SK-N-SH (cell line): ENCODE measurements at places on chromosomes 7 and 10.

- DNase-seq, result no peak
Observed at GRCh38 chr7:108263425-108263824, 133.3 kb upstream of the LAMB4 start.

DNA sequence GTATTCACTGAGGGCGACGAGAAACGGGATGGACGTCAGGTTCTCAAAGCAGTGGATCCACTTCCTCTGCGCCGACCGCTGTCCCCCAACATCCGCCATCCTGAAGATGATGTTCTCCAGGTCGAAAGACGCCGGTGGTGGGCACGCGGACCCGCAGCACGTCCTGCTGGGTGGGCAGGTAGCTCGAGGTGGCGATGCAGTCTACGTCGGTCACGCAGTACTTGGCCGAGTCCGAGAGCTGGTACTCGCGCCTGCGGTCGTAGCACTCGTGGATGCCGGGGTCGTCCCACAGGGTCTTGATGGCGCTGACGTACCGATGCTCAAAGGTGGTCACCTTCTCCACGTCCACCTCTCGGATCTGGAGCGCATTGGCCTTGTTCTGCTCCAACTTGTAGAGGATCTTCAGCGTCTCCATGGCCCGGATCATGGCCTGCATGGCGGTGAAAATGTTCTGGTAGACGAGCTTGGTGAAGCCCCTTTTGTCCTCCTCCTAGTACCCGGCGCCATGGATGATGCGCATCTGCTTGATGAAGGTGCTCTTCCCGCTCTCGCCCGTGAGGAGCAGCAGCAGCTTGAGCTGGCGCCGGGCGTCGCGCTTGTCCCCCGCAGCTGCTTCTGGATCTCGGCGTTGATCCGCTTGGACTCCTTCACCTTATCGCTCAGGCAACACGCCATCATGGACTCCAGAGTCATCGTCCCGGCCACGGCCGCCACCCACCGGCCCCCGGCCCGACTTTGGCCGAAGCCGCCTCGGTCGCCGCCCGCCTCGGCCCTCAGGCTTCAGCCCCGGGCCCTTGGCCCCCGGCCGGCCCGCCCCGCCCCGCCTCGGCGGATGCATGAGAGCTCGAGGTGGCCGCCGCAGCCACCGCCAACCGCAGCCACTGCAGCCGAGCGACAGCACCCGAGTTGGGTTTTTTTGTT lies 122.9 kb upstream of the KCTD7 start:
- no peak for DNase-seq

DNA sequence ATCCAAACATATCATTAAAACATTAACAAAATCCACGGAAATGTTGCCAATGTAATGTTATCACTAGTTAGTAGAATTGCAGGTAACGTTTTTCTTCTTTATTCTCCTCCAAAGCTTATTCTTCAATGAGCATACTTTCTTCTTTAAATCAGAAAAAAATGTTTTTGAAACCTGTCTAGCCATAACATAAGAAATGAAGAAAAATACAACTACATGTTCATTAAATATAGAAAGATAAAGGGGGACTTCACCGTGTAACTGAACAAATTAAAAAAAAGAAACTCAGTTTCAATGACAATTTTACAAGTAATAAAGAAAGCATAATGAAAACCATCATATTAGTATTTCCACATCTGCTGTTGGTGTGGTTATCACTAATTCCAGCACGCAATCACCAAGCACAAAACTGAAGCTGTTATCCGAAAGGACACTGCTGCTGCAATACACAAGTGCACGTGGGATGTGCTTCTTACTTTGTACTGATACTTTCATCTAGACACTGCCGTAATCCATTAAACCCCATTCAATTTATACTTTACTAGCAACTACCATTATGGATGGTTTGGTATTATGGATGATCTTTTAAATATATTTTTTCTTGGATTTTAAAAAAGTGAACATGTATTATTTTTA lies 9.6 kb downstream of the ESYT2 start:
- DNase-seq, result no peak

GRCh38 chr10:17693009-17693408 lies 49.1 kb downstream of the STAM start:
- DNase-seq, result no peak

DNA sequence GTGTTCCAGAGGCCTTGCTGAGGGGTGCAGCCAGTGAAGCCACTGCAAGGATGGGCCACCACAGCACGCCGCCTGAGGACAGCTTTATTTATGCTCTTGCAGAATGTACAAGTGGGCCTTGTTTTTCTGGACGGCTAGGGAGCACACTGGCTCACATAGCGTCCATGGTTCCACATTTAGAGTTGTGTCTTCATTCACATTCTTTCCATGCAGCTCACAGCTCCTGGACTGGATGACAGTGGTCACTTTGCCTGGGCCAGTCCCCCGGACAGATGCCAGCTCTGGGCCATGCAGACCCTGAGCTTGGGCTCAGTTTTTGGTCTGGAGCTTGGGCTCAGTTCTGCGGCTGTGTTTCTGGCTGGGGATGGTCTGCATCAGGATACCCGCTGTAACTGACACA lies 2.6 kb upstream of the C10orf71 start:
- DNase-seq, result no peak

GRCh38 chr7:30476459-30477145 lies 2.0 kb downstream of the NOD1 start:
- DNase-seq, result no peak

GRCh38 chr7:138654616-138655015 lies 46.5 kb downstream of the SVOPL start:
- no peak for DNase-seq
